ENCODE measurements at places on chromosomes 3 and 15.

DNA sequence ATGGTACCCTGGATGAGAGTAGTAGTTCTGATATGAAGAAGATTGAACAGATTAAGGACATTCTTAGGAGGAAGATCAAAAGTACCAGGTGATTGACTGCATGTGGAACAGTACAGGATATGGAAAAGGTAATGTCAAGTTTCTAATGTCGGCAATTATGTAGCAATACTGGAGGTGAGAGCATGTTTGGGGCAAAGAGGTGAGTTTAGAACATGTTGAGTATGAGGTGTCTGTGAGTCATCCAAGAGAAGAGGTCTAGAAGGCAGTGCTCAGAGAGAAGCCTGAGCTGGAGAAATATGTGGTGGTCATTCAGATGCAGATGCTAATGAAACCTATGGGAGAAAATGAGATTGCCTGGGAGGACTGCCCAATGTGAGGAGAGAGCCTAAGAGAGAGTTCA, 305.6 kb downstream of the ZBTB20 start:
- DNase-seq, result no peak

DNA sequence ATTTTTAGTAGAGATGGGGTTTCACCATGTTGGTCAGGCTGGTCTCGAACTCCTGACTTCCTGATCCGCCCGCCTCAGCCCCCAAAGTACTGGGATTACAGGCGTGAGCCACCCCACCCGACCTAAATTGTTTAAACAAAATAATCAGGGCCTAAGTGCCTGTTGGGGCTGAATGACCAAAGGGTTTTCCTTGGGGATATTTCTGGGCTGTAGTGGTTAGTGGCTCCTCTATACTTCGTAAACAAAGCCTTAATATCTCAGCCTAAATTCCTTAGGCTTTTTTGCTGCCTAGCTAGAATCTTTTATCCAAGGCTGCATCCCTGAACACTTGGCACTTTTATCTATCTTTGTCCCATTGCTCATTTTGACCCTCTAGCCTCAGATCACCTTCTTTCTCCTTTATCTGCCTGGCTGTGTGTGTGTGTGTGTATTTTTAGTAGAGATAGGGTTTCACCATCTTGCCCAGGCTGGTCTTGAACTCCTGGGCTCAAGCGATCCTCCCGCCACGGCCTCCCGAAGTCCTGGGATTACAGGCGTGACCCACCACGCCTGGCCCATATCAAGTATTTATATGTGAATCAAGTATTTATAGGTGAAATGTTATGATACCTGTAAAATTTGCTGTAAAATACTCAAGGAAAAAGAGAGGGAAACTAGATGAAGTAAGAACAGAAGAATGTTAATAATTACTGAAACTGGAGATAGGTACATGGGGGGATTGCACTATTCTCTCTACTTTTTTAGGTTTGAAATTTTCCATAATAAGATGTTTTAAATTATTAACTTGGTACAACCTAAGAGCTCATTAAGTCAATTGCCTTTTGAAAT, 1.8 kb downstream of the NUSAP1 start:
- no peak for DNase-seq

- no peak for DNase-seq
Measured at GRCh38 chr3:73954506-73954905, 329.8 kb upstream of the PDZRN3 start.

- DNase-seq, result no peak
Measured at GRCh38 chr3:179848711-179849110, 188.0 kb downstream of the PEX5L start.

DNA sequence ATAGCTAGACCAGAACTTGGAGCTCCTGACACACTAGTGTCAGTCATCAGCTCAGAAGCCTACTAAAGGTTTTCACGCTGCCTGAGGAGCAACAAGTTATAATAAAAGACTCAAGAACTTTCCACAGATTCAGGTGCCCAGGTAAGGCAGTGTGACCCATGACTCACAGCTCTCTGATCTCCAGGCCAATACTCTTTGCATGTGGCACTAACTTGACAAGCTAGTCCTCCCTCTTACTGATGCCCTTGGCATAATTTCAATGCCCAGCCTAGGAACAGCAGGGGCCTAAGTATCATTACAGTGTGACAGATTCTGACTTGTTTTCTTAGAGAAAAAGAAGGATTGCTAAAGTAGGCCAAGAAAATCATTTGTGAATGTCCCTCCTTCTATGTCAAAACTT, 38.4 kb downstream of the MEIS2 start:
- no peak for DNase-seq

DNA sequence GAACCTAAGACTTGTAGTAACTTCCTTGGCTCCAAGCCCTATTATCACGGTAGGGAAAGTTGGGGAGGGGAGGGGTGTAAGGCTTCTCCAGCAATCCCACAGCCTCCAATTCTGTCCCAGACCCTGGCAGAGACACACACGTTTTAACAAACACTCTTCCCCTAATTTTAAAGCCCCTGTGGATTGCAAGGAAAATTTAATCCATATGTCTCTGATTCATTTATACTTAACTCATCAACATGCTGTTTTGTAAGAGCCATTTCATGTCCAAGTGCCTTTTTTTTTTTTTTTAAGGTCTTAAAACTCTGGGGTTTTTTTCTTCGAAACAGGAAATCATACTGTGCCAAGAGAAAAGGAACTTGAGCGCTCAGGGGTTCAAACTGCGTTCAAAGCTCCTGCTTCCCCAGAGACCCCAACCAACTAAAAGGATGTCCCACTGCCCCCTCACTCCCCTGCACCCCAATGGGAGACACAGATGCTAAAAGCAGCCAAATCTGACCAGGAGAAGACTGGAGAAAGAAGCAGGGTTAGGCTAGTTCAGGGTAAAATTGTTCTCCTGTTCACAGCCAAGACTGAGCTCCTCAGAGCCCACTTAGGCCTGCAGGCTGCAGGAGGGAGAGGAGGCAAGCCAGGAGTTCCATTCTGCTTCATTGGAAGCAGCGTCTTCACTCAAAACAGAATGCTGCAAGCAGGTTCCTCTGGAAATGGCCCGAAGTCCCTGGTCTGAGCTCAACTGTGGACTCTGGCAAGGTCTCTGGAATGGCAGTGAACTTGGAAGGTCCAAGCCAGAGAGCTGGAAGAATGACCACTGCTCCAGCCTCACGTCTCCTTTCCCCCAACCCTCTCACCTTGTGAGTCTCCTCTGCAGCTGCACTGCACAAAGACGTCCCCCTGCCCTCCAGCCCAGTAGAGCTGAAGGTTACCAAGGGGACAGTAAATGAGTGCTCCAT, 172.5 kb downstream of the NTRK3 start:
- DNase-seq, result no peak

- DNase-seq, result no peak
Measured at GRCh38 chr3:100440895-100441294, 39.6 kb downstream of the LNP1 start.

GRCh38 chr3:29898171-29898965, 617.5 kb downstream of the RBMS3 start:
- DNase-seq, result no peak

DNA sequence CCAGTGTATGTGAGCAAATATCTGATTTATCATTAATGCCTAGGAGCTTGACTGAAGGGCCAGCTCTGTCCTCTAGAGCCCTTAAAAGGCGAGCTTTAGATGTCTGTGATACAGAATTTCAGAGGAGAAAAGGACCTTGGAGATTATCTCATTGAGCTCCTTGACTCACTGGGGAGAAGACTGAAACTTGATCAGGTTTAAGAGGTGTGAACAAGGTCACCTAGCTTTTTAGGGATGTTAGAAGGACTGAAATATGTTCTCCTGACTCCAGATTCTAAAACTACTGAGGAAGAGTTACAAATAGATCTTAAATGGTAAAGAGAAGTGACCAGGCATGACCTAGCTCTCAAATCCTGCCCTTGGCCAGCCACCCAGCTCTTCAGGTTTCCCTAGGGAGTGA, 193.7 kb upstream of the BHLHE40 start:
- no peak for DNase-seq

- no peak for DNase-seq
Measured at GRCh38 chr15:61157933-61158332, 71.2 kb downstream of the RORA start.

- DNase-seq, result no peak
Measured at GRCh38 chr3:65864357-65864904, 174.3 kb downstream of the MAGI1 start.

DNA sequence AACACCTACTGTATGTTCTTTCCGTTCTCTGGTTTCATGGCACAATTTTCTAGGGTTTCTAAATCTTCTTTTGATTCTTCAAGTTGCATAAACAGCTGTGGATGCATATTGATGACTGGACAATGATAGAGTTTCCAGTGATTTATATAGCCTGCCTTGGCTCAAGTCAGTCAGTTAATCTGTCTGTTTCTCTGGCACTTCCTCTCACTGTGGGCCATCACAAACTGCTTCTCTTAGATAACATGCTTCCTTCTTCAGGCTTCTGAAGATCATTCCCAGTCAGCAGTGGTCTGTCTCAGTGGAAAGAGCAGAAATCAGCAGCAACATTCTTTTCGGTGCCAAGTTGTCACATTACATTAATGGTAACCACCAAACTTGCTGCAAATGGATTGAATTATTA, 207.2 kb downstream of the RYR3 start:
- DNase-seq, result no peak

GRCh38 chr3:134029734-134030378, at the start of gene SLCO2A1:
Gene SLCO2A1 (minus strand): TSS chr3:134029925. CDS start chr3:134029802, 123 bp downstream.
- no peak for DNase-seq

- DNase-seq, result no peak
Measured at GRCh38 chr3:14344351-14344750, 58.1 kb upstream of the SLC6A6 start.

DNA sequence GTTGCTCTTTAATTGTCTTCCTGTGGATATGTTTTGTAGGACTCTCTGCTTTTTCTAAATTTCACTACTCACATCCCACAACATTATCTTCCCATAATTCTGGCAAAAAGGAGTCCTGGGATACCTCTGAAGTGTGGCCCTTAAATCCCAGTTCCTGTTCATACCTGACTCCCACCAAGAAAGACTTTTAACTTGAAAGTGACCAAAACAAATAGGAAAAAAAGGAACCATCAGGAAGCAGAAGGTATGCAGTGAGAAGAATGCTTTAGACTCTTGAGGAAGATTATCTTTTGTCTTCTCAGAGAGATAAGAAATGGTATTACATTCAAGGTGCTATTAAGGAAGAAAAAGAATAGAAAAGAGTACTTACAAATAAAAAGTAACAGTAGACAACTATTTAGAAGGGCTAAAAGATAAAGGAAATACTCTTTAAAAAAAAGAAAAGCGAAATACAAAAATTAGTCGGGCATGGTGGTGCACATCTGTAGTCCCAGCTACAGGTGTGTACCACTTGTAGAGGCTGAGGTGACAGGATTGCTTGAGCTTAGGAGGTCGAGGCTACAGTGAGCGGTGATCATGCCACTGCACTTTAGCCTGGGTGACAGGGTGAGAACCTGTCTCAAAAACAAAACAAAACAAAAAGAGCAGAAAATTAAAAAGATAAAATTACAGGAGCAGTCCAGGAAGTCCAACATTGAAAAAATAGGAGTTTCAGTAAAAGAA, 46.8 kb downstream of the PXK start:
- DNase-seq, result no peak

All from cortex of kidney (tissue), 1 donor.